ENCODE measurements at places on chromosomes 7 and 10.
A peak's percentile ranks its signal among the peaks of the same experiment; 100 is the strongest.

- no peak for DNase-seq
Measured at GRCh38 chr7:9149499-9150082, 716.2 kb downstream of the NXPH1 start.

GRCh38 chr7:143323653-143324052 lies 7.7 kb downstream of the CLCN1 start:
- DNase-seq, result no peak

GRCh38 chr7:47508389-47509380 lies 73.2 kb downstream of the TNS3 start:
- no peak for DNase-seq

DNA sequence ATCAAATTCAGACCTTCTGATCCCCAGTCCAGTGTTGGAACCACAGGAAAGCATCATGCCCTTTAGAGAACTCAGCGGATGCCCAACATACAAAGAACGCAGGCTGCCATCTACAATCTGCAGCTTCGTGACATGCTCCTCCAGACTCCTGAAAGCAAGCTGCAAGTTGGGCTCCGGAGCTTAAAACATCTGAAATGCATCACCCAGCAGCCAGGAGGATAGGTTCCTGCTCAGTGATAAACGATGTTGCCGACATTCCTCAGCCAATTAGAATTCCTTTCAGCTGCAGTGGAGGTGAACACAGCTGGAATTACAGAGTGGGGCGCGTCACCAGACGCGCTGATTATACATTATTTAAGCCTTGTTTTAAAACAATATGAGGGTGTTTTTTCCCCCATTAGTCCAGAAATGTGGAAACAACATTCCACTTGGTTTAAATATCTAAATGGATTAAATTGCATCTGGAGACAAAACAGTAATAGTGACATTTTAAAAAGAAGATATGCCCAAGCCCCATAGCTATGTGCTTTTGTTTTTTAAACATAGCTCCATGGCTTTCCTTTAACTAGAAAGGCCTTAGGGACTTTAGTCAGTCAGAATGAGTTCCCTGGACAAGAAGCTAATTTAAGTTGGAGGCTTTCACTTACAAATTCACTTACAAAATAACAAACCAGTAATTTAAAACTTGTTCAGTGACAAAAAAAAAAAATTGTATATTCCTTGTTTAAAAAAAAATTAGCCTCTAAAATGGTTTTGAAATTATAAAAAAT lies 6.3 kb downstream of the SMURF1 start:
- peak; percentile 50 for DNase-seq

GRCh38 chr7:135512135-135512887 lies 2.4 kb upstream of the CNOT4 start:
- no peak for DNase-seq

- no peak for DNase-seq
Measured at GRCh38 chr7:155761162-155761561, 51.1 kb downstream of the SHH start.

- no peak for DNase-seq
Measured at GRCh38 chr7:1460821-1461645, 1.8 kb upstream of the MICALL2 start.

GRCh38 chr10:122326806-122327205 lies 47.7 kb upstream of the PLEKHA1 start:
- DNase-seq, result no peak

DNA sequence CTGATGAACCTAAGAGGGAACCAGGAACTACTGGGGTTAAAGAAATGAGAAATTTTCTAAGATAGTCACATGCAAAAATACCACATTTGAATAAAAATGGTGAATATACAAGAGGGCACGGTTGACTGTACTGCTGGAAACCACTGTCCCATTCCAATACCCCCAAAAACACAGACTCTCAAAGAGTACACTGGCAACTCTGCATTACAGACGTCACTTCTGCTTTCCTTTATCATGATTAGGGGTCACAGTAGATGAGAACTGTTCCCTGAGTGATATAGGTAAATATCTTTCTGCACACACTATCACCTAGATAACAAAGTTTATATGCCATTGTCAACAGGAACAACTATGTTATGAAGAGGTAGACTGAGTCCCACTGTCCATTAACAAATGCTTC lies 69.5 kb downstream of the RAPGEF5 start:
- DNase-seq, result no peak

GRCh38 chr7:128359336-128359735 lies 2.2 kb downstream of the PRRT4 start:
- no peak for DNase-seq

- DNase-seq, result no peak
Measured at GRCh38 chr7:28406192-28406591, 6.1 kb upstream of the CREB5 start.

GRCh38 chr7:156475179-156475578 lies 165.4 kb upstream of the RNF32 start:
- no peak for DNase-seq

DNA sequence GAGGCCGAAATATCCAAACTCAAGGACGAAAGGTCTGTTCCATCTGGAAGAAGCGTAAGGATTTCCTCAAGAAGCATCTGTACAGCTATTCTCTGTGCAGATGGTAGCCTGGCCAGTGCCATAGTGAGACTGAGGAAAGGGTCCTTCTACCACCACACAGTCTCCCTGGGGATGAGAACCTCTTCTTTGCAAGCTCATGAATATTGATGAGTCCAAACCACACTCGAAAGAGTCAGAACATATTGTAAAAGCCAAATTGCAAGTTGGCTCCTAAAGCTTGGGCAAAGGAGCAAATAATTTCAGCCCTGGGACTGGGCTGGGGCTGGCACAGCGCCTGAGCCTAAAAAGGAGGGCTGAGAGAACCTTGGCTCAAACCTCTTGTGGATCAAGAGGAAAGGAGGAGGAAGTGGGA lies 66.1 kb upstream of the PIP4K2A start:
- DNase-seq, result no peak

DNA sequence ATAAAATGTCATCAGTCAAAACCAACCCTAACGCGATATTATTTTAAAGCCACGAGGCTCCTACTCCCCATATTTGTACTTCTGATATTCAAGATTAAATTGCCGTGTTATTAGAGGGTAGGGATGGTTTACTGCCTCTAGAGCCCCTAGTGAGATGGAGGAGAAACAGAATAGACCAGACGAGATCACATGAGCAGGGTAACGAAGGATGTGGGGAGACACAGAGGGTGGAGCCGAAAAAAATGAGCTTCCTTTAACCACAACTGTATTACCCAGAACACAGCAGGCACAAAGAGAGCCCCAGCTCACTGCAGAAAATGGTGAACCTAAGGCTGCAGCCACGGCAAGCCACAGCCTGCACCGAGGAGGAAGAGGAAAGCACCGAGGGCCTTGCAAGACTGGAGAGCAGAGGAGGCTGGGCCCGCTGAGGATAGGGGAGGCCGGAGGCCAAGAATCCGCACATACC lies 14.3 kb downstream of the ZC3HAV1 start:
- DNase-seq, result no peak

- DNase-seq, result no peak
Measured at GRCh38 chr7:130963339-130963738, 229.3 kb upstream of the KLF14 start.

DNA sequence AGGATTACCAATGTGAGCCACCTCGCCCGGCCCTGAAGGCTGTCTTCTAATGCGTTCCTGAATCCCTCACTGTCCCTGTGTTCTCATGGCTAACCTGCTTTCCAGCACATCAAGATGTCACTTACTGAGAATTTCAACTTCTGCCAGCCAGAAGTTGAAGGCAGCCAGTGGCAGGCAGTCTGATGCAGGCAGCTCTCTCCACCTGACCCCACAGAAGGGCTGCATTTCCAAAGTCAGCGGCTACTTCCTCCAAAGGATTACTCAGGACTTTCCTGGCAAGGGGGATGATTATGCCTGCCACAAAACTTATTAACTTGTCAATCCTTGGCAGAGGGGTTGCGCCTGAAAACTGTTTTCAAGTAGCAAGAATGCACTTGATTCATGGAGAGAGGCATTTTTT lies 1219.4 kb downstream of the TYW1 start:
- DNase-seq, result no peak

GRCh38 chr10:101559596-101560297 lies 28.3 kb downstream of the POLL start:
- DNase-seq, result no peak

- DNase-seq, result no peak
Measured at GRCh38 chr7:320297-320696, 30.3 kb downstream of the FOXL3 start.

All from right kidney (tissue), 9 donors.